ENCODE measurements at places on chromosomes 3 and 15.

DNA sequence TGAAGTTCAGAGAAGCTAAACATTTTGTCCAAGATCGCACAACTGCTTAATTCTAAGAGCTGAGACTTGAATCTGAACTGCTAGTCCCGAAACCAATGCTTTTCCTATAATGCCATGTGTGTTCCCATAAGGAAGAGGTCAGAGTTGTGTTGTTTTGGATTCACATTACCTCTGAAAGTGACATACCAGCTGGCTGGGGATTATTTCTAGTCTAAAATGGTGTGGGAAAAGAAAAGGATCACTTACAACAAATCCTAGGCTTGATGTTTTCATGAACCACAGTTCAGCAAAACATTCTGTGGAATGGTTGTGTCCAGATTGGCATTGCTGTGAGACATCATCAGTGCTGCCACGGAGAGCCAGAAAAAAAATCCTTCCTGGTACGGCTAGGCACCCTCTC, 35.0 kb upstream of the LRRC3B start:
- no peak overlapping the region for H3K4me3 ChIP-seq
- DNase-seq, result no peak
- no peak overlapping the region for H3K27ac ChIP-seq
- H3K36me3 ChIP-seq, result no peaks in the 10 kb centered on the region

GRCh38 chr3:9184461-9184835, 65.0 kb downstream of the SRGAP3 start:
- no peak for DNase-seq
- H3K27ac ChIP-seq, result peak overlapping the region; percentile 49
- H3K36me3 ChIP-seq, result no peaks in the 10 kb centered on the region
- peaks cover 14% of the 10 kb centered on the region for H3K27me3 ChIP-seq

GRCh38 chr3:187745201-187746058, at the start of gene BCL6:
BCL6 (minus strand) TSS chr3:187745468; CDS start chr3:187733693, 11,775 bp downstream.
- no peaks in the 10 kb centered on the region for H3K36me3 ChIP-seq
- H3K27ac ChIP-seq, result peak within 1 kb of the TSS; percentile 99
- H3K4me1 ChIP-seq, result peaks cover 72% of the 10 kb centered on the region
- H3K27me3 ChIP-seq, result no peaks in the 10 kb centered on the region
- peak; percentile 89 for DNase-seq

- H3K4me3 ChIP-seq, result no peak overlapping the region
- H3K27ac ChIP-seq, result peak overlapping the region; percentile 70
- no peaks in the 10 kb centered on the region for H3K36me3 ChIP-seq
- DNase-seq, result peak; percentile 84
Measured at GRCh38 chr15:40274350-40275274, 8.3 kb downstream of the ANKRD63 start.

- DNase-seq, result no peak
- no peak overlapping the region for H3K4me3 ChIP-seq
Measured at GRCh38 chr3:45582430-45582829, 12.1 kb upstream of the LIMD1 start.

DNA sequence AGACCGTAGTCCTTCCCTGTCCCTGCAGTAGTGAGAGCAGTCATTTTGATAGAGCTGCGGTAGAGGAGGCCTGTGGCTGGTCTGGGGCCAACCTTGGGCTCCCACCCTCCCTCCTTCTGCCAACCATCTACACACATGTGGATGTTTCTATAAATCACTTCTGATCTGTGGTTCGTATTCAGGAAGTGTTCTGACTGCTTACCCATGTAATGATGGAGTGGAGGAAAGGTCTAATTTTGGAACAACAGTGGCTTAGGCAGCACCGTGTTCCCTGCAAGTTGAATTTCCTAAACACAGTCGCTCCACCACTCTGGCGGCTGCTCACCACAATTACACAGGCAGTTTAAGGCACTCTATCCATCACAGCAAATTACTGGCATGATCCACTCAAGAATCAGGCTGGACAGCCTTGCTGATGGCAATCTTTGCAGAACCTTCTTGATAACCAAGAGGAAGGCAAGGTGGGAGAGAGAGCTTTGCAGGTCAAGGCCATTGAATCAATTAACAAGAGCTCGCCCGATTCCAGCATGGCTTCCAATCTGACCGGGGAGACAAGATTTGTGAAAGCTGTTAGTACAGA, 104.7 kb upstream of the VEPH1 start:
- peaks cover 12% of the 10 kb centered on the region for H3K27me3 ChIP-seq
- no peak overlapping the region for H3K4me3 ChIP-seq
- no peak for DNase-seq
- no peaks in the 10 kb centered on the region for H3K36me3 ChIP-seq

GRCh38 chr15:85762756-85763127, 32.0 kb downstream of the KLHL25 start:
- no peaks in the 10 kb centered on the region for H3K27me3 ChIP-seq
- no peak overlapping the region for H3K4me3 ChIP-seq
- no peak for DNase-seq
- H3K36me3 ChIP-seq, result no peaks in the 10 kb centered on the region
- H3K4me1 ChIP-seq, result no peaks in the 10 kb centered on the region
- H3K27ac ChIP-seq, result no peak overlapping the region

GRCh38 chr15:74592222-74592621, 23.4 kb upstream of the CLK3 start:
- H3K27me3 ChIP-seq, result no peaks in the 10 kb centered on the region
- DNase-seq, result no peak
- peaks cover 5% of the 10 kb centered on the region for H3K36me3 ChIP-seq
- H3K27ac ChIP-seq, result no peak overlapping the region
- no peak overlapping the region for H3K4me3 ChIP-seq
